ENCODE measurements at places on chromosomes 13 and 19.
A peak's percentile ranks its signal among the peaks of the same experiment; 100 is the strongest.

DNA sequence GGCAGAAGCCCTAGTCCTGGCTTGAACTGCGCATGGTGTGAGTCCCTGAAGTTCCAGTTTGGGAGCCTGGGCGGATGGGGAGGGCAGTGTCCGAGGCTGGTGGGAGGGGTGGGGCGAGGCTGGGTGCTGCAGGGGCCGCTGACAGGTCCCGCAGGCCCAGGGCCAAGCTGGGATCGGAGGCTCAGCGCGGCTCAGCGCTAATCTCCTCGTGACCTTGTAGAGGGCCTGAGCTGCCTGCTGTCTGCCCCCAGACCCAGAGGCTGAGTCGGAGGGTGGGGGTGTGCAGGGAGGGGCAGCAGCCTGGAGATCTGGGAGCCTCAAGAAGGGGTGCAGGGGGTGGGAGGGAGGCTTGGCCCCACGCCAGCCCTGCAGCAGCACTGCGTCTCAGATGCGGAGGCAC lies 3.0 kb downstream of the ATP1A3 start:
- DNase-seq = no peak

GRCh38 chr19:54164369-54165068 lies 5.0 kb upstream of the LENG1 start:
- no peak for DNase-seq

DNA sequence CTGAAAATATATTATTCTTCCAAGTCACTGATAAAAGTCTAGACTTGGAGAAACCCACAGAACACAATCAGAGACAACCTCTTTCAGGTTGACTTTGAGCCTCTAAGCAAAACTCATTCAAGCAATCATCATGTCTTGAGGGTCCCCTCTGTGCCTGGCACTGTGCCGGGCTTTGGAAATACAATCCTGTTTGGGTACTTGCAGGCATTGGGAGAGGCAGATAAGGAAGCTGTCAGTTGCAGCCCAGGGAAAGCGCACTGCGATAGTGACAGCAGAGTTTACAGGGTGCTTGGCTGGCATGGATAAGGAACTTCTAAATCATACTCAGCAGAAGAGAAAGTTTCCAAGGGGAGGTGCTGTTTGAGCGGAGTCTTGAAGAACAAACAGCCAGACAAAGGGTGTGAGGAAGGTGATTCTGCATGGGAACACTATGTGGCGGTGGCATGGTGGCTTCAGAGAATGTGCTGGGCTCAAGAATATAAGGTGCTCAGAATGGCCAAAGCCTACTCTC lies 9.1 kb downstream of the SERP2 start:
- no peak for DNase-seq

DNA sequence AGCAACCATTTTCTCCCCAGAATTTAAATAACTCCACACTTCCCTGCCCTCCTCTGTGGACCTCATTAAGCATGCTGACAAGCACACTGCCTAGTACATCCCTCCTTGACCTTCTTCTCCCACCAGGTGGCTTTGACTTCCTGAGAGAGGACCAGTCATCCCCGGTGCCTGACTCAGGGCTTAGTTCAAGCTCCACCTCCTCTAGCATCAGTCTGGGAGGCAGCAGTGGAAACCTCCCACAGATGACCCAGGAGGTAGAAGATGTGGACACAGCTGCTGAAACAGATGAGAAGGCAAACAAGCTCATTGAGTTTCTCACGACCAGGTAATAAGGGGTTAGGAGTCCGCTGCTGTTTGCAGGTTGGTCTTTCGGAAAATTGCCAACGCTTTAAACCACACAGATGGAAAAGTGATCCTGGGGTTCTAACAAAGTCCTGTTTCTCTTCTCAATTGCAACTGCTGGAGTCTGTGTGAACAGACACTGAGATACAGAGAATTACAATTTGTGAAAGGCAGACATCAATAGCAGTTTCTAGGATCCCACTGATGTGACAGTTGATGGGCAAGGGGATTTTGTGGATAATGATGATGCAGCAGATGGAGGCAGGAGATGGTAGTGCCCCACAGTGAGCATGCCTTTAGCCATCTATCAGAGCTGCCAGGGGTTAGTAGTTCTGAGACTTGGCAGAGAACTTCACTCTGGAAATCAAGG lies 86.7 kb downstream of the ZAR1L start:
- DNase-seq = peak; percentile 46

GRCh38 chr13:26967119-26968038 lies 204.2 kb downstream of the USP12 start:
- peak; percentile 24 for DNase-seq

GRCh38 chr13:47903836-47904235 lies 97.2 kb downstream of the SUCLA2 start:
- no peak for DNase-seq

DNA sequence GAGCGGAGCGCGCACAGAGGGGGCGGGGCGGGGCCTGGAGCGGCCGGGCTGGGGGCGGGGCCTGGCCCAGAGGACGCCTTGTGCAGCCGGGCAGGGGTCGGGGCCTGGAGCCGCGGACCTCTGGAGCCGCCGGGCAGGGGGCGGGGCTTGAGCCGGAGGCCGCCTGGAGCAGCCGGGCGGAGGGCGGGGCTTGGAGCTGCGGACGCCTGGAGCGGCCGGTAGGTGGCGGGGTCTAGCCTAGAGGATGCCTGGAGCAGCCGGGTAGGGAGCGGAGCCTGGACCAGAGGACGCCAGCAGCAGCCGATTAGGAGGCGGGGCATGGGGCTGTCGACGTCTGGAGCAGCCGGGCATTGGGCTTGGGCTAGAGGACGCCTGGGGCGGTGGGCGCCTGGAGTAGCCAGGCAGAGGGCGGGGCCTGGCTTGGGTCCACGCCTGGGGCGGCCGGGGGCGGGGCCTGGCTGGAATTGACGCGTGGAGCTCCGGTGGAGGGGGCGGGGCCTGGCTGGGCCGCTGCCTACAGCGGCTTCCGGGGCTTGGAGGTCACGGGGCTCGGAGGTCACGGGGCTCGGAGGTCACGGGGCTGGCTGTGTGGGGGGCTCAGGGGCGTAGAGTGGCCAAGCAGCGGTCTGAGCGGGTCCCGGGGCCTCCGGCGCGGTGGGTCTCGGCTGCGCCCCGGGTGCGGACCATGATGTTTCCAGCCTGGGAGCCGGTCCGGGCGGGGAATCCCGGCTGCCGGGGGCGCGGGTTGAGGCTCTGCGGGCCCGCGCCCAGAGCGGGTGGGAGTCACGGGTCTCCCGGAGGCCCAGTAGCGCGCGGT lies at the start of gene ANKRD10:
ANKRD10 (minus strand) TSS at position 13 of the 817 bp plus-strand sequence. CDS start 135 bp downstream, outside the sequence.
- DNase-seq = peak; percentile 98

DNA sequence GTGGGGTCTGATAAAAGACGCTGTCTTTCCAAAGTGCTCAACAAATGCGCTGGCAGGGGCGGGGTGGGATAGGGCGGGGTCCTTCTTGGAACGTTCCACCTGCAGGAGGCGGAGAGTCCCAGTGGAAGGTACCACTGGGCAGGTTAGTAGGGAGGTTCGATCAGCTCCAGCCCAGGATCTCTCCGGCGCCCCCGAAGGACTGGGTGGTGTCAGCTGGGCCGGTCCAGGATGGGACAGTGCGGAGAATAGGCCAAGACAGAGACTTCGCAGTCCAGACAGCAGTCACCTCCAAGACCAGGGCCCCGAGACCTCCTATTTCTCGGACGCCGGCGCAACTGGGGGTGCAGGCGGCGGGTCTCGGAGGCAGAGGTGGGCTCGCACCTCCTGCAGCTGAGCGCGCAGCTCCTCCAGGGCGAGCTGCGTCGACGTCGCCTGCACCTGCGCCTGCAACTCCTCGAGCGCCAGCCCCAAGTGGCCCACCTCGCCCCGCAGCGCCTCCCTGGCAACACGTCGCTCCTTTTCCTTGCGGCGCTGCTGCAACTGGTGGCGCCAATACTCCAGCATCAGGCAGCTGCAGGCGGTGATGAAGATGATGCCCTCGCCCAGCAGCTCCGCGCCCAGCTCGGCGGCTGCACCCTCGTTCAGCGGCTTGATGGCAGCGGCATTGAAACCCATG lies 21.6 kb downstream of the VASP start:
- DNase-seq = no peak

- no peak for DNase-seq
These were observed 14.0 kb downstream of the KLK4 start for GRCh38 chr19:50897191-50897607.

GRCh38 chr19:53704011-53704410 lies 72.2 kb downstream of the DPRX start:
- no peak for DNase-seq

GRCh38 chr19:42270346-42271044 lies 1.4 kb downstream of the CIC start:
- DNase-seq = no peak

DNA sequence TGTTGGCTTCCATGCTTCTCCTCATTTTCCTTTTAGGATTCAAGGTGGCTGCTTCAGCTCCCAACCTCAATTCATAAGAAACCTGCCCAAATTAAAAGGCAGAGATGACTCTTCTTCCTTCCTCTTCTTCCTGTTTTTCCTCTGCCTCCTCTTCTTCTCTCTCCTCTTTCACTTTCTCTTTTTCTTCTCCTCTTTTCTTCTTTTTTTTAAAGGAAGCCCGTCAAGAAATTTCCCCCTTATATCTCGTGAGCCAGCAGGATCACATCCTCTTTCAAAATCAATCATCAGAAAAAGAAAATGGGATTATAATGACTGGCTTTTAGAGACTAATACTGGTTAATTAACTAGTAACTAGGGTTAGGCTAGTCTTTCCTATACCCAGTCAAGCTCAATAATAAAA lies 220.3 kb downstream of the NBEA start:
- DNase-seq = no peak
